ENCODE measurements at places on chromosomes 16 and 17. TPM values are rescaled to one million over a fixed set of nuclear protein-coding genes. Genes with fewer than 3 reads are reported as not detected.

Gene EVPLL
- total RNA-seq: not detected

- DNase-seq: no peak
Measured at GRCh38 chr17:82059272-82060000, 6.2 kb downstream of the DUS1L start.

GRCh38 chr17:72501404-72502370 is 380.9 kb downstream of the SOX9 start:
- no peak for DNase-seq

DNA sequence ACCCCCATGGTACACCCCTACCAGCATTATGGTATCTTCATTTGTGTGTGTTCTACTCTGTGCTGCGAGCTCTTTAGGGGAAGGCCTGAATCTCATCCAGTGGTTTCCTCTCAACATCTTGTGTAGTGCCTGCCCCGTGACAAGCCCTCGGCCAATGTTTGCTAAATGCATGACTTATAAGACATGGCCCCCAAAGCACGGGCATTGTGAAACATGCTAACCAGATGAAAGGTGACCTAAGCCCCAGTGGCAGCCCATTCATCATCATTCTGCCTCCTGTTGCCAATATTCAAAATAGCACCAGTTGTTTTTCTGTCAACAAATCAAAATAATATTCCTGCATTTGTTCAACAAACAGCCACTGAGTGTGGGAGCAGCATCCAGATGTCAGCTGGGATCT is 108.8 kb upstream of the HSBP1 start:
- peak; percentile 19 for DNase-seq

GRCh38 chr17:82941021-82942001 is 101.5 kb upstream of the ZNF750 start:
- DNase-seq: no peak

DNA sequence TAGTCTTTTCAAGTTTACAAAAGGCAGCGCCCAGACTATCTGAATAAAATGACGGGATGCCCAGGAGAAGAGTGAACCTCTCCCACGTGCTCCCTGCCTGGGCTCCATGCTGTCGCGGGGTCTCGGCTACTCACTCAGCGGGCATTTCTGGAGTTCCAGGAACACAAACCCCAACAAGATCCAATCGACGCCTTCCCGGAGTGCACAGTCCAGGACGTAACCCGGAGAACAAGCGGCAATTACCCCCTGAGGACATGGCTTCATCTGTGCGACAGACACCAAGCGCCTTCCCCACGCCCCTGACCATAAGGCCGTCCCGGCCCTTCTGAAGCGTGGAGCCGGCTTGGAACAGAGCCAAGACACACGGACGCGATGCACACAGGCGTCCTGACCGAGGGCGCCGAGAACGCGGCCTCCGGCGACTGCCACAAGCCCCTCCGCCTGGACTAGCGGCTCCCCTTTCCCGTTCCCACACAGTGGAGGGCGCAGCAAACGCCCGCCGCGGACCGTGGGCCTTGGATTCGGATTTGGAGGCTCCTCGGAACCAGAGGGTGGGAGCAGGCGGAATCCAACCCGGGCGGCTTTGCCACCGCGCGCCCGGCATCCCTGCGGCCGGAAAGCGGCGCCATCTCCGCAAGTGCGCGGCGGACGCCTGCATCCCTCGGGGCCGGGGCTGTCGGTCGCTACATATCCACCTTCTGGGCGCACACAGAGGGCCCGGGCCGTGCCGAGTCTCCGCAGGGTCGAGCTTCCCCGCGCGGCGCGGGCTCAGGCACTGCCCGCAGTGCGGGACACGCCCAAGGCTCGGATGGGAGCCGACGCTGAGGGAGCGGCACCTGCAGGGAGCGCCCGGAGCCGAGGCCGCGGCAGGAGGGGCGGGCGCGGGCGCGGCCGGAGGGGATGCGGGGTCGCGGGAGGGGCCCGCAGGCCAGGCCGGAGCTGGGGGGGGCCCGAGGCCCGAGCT is 725 bp downstream of the ABCA3 start:
- peak; percentile 6 for DNase-seq
